ENCODE measurements at places on chromosomes 7 and 10.

GRCh38 chr10:5575144-5575481, 50.4 kb downstream of the CALML3 start:
- DNase-seq = no peak

DNA sequence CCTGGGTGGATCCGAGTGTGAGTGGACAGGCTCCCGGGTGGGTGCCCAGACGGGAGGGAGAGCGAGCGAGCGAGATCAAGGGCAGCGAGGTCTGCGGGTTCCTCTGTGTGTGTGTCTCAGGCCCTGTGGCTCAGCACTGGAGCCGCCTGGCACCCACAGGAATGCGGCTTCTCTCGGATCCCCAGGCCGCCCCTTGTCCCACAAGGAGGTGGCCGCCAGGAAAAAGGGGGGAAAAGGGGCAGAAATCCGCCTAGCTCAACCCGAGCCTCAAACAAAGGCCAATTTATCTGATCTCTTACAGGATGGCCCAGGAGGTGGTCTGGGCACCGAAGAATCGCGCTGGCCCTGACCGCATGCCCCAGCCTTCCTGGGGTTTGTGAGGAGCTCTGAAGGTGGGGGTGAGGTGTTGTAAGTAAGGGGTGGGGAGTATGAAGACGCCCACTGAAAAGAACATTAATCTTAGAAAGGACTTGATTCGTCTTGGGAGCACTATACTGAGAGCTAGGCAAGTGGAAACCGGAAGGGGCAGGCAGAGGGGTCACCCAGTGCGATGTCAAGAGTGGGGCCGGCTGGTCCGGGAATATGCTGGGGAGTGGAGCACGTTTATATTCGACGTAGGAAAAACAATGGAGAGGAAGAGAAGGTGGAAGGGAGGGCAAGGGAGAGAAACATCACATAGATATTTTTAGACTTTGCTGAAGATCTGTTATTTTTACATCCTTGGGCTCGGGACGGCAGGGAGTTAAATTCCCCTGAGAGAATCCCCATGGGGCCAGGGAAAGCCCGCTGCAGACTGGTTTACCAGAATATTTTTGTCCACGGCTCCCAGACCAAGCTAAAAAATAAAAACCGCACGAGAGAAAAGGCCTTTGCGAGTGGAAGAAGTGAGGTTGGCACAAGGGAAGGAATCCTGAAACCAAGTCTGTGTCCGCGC, 7.2 kb downstream of the DLX5 start:
- no peak for DNase-seq

GRCh38 chr7:92732316-92733036, 103.9 kb downstream of the CDK6 start:
- DNase-seq = no peak

- peak; percentile 35 for DNase-seq
These were observed 8.9 kb upstream of the GRK5 start for GRCh38 chr10:119198438-119198837.

GRCh38 chr7:155773531-155773930, 38.7 kb downstream of the SHH start:
- DNase-seq = no peak
